Stimulated activated CD4-positive, alpha-beta T cell treated with anti-CD3 and anti-CD28 coated beads, Interleukin-15, amount 100 ng/mL, for 1 hour (primary cell): ENCODE measurements at places on chromosomes 7 and 10.

- DNase-seq: no peak
Observed at GRCh38 chr7:85554236-85555178, 367.7 kb upstream of the SEMA3D start.

- no peak for DNase-seq
Observed at GRCh38 chr10:32171204-32171603, 115.0 kb upstream of the KIF5B start.

DNA sequence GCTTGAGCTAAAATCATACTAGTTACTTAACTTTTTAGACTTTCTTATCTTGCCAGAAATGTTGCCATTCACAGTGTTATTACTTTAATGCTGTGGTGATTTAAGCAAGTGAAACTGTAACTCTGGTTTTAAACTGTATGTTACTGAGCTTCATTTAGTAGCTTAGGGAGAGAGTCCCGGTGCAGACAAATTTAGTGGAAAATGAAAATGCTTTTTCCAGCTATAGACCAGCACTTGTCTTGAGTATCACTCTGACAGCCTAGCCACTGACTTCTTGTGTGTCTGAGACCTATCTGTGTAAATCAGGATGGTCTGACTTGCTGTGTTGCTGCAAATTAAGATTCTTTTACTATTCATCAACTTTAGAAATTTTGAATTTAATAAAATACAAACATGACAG lies 200.8 kb downstream of the CACNB2 start:
- no peak for DNase-seq

- peak; percentile 87 for DNase-seq
Observed at GRCh38 chr7:129091484-129092002, 36.6 kb upstream of the TNPO3 start.

DNA sequence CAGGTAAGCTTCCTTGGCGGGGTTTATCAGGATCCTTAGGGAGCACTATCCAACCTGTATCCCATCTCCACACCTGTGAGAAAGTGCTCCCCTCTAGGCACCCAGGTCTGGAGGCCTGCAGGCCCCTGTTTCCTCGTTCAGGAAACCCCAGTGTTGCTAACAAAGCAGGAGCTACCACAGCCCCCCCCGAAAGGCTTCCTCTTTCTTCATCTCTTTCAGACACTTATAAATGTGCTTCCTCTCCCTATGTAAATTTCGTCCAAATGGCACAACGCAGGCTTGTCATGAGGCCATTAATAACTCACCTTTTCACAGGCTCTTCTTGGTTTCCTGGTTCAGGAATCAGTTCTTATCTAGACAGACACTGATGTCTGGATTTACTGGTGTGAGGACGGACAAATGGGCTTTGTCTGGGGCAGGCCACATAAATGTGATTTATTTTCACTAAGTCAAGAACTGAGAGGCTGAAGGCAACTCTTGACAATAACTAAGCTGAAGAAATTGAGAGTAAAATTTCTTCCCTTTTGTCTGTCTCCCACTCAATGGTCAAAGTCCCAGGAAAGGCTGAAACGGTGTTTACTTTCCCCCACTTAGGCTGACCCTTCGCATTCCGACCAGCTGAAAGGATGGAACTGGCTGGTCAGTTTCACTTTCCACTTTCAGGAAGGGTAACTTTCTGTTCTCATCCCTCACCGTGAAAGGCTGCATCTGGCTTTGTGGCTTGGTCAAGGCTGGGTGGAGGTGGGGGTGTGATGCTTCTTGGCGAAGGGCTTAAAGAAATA lies 46.8 kb downstream of the PIK3AP1 start:
- no peak for DNase-seq

DNA sequence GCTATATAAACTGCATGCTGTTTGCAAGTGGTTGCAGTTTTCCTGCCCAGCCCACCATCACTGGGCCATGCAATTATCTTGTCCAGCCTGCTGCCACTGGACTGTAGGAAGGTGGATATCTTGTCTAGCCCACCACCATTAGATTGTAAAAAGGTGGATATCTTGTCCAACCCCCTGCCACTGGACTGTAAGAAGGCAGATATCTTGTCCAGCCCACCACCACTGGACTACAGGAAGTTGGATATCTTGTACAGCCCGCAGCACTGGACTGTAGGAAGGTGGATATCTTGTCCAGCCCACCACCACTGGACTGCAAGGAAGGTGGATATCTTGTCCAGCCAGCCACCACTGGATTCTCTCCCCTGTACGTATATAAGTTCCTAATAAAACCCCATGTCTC lies 69.8 kb downstream of the SKAP2 start:
- DNase-seq: no peak

DNA sequence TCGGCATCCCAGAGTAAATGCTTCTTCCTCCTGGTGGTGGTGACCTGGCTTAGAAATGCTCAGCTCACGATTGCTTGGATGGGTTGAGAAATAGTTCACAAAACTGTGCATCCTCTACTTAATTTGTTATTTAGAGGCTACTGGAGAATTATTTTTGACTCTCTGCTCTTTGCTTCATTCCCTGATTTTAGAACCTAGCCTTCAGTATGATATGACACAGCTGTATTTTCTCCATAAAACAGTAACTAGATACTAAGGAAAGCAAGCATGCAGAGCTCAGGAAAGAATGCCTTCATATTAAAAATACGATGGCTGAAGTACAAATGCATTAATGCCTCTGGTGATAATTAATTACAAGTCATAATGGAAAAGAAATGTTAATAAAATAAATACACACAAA lies 602.0 kb upstream of the COBL start:
- DNase-seq: no peak

GRCh38 chr7:33798686-33799325 lies 106.5 kb upstream of the BMPER start:
- no peak for DNase-seq

DNA sequence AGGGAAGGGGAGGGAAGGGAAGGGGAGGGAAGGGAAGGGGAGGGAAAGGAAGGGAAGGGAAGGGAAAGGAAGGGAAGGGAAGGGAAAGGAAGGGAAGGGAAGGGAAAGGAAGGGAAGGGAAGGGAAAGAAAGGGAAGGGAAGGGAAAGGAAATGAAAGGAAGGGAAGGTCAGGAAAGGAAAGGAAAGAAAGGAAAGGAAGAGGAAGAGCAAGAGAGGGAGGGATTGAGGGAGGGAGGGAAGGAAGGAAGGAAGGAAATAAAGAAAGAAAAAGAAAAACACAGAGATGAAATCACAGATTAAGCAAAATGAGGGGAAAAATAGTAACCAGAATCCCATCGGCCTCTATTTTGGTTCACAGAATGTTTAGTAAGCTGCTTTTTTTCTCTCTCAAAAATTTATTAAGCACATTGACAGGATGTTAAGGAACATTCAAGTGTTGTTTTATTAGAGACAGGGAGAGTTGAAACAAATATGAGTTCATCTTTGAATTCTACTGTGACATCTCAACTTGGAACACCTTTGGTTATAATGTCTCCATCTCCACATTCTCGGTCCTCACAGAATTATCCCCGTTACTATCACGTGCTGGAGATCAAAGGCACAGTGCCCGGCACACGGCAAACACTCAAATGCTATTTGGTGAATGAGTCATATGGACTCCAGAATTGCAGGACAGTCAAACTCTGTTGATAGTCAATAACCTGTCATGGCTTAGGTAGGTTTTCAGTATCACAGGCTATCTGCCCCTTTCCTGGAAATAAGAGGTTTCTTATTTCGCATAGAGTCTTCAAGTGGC lies 52.4 kb downstream of the ABCB1 start:
- no peak for DNase-seq

DNA sequence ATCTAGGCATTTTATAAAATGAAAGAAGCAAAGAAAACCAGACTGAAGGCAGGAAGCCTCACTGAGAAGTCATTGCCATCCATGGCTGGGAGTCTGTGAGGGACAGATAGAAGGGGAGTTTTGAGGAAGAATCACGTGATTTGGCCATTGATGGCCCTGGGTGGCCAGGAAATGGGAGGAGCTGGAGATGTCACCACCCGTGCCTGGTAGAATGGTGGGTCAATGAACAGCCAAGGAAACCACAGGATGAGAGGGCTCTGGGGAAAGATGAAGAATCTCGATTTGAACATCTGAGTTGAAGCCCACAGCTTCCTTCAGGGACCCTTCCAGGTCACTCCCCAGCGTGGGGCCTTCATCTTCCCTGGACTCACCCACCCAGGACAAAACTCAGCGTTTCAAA lies 103.3 kb upstream of the CHST15 start:
- no peak for DNase-seq

DNA sequence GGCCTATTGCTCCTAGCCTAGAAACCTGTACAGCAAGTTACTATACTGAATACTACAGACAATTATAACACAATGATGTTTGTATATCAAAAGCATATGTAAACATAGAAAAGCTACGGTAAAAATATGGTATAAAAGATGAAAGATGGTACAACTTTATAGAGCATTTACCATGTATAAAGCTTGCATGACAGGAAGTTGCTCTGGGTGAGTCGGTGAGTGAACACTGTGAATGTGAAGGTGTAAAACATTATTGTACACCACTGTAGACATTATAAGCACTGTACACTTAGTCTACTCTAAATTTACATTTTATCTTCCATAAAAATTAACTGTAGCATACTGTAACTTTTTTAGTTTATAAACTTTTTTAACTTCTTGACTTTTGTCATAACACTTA lies 674.3 kb upstream of the ZWINT start:
- no peak for DNase-seq

- DNase-seq: no peak
Observed at GRCh38 chr7:99362801-99363200, 11.7 kb upstream of the ARPC1B start.

DNA sequence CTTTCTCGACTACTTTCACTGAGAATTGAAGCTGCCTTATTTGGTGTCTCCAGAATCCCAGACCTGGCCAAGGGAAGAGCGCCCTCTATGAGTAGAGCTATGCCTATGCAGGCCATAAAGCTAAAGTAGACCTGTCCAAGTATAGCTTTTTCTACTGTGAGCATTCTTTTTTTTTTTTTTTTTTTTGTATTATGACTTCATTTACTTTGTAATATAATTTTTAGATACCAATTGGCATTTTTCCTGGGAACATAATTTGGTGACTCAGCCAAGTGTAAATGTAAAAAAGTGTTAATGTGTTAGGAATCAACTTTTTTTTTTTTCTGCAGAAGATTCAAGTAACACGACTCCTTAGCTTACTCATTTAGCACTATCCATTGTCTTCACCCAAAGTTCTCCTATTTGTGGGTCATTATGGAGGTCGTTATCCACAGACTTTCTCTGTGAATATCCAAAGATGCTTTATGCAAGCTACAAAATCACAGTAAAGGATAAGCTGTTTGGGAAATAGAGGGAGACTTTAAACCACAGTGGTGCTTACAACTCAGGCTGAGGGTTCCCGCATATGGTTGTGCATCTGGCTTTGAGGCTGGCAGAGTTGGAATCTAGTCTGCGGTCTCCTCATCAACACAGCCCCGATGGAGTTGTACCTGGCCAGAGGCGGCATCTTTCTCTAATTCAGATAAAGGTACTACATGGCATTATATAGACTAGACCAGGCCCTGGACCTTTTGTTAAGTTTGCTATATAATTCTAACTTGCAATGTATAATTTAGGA lies 1040.2 kb upstream of the SORCS1 start:
- DNase-seq: no peak

DNA sequence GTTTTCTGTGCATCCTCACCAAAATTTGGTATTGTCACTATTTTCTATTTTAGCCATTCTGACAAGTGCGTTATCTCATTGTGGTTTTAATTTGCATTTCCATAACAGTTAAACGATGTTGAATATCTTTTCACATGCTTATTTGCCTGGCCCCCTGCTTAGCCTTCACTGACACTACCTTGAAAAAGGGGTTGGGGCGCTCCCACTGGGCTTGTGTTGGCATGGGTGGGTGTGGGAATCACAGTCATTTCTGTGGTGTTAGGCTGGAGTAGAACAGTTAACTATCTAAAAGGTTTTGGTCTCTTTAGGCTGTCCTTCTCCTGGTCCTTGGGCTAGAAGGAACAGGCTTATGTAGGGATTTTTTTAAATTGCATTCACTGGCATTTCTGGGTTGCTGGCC lies 72.2 kb upstream of the TMEM140 start:
- no peak for DNase-seq

DNA sequence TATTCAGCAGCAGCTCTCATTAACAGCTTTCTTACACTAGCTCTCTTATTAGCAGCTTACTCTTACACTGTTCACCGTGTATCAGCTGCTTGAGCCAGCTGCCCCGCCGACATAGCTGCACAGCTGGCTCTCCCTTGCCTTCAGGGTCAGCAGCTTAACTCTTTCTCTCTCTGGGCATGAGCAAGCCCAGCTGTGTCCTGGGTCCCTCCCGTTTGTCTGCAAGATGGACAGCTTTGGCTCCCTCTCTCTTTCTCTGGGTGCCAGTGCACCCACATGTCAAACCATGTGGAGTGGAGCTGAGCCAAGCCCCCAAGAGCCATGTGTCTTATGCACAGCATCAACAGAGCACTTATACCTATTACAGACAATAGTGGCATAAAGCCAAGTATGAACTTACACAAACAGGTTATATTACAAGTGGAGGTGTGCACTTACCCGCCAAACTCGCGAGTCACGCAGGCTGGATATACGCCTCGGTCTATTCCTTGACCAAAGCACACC lies 35.7 kb upstream of the MTPAP start:
- DNase-seq: no peak

- DNase-seq: no peak
Observed at GRCh38 chr7:11478426-11478825, 353.6 kb downstream of the THSD7A start.

DNA sequence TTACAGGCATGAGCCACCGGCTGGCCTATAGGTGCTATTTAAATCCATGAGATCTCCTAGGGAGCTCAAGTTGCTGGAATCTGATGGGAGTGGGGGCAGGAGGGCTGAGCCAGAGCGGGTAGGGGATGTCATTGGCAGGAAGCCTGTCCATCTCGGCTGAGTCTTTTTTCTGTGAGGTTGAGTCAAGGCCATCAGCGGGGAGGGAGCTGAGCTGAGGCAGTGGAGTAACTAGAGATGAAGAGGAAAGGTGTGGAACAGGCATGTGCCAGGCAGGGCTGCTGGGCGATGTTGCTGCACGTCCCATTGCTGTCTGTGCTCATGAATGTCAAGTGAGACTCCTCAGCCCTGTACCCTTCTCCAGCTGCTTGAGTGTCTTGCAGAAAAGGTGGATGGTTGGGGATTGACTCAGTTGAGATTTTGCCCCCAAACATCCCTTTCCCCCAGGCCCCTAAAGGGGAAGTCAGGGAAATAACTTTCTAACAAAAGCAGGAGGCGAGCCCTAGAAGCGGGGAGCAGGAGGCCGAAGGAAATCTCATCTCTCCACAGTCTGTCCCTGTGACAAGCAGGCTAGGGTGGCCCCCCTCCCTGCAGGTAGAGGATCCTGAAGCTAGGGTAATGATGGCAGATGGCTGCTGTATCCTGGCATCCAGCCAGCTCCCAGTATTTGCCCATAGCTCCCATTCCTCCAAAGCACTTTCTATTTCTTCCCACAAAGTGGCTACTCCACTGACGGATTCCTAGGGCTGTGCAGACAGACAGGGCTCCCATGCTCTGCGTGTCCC lies 5.4 kb downstream of the ATP6V1F start:
- DNase-seq: no peak

GRCh38 chr7:33903791-33904680 lies 1.3 kb upstream of the BMPER start:
- DNase-seq: no peak

DNA sequence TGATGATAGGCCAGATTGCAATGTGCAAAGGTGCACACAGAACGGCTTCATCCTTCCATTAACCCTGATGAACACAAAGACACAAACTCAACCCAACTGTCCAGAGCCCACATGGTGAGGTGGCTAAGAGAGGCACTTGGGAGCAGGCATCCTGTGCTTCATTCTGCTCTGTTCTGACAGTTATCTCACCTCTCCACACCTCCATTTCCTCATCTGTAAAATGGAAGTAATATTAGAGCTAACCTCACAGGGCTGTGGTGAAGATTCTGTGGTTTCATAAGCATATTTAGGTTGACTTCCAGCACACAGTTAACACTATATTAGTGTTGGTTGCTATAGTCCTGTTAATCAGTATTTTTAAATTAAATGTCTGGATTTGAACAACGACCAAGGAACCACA lies 126.3 kb downstream of the TAX1BP1 start:
- DNase-seq: no peak
